ENCODE measurements at places on chromosomes 12 and 14.

GRCh38 chr14:101788016-101788635 lies 26.6 kb downstream of the PPP2R5C start:
- DNase-seq, result no peak

- no peak for DNase-seq
Observed at GRCh38 chr12:43872396-43872795, 36.5 kb downstream of the TMEM117 start.

DNA sequence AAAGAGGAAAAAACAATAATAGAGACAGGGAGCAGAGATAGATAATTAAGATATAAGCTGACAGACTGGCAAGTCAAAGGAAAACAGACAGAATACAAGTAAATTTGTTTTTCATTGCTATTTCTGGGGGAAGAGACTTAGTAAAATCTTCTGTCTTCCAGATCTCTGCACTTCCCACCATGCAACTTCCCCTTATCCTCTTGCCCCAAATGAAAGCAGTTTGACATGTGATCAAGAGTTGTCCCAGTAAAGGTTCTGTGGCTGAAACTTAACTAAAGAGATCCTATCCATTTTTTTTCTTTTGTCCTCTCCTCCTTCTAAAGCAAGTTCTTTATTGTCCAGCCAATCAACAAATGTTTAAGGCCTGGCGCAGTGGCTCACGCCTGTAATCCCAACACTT lies 1.5 kb upstream of the MLF2 start:
- no peak for DNase-seq

GRCh38 chr14:62364800-62365280 lies 602.6 kb downstream of the SNAPC1 start:
- DNase-seq, result no peak

DNA sequence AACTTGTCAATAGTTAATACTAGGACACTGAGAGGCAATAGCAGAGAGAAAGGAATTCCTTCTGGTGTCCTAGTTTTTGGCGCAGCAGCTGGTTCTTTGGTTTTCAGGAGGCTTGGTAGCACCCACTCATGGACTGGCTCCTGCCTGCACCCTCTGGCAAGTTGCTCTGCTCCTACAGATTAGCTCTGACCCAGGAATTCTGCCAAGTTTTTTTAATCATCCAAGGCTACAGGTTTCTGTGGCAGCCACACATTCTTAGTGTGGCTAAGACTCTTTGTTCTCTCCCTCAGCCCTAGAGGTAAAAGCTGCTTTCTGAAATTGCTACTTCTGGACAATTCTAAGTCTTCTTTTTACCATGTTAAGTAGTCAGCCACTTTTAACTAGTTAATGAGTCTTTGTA lies 72.0 kb upstream of the FKBP4 start:
- no peak for DNase-seq

DNA sequence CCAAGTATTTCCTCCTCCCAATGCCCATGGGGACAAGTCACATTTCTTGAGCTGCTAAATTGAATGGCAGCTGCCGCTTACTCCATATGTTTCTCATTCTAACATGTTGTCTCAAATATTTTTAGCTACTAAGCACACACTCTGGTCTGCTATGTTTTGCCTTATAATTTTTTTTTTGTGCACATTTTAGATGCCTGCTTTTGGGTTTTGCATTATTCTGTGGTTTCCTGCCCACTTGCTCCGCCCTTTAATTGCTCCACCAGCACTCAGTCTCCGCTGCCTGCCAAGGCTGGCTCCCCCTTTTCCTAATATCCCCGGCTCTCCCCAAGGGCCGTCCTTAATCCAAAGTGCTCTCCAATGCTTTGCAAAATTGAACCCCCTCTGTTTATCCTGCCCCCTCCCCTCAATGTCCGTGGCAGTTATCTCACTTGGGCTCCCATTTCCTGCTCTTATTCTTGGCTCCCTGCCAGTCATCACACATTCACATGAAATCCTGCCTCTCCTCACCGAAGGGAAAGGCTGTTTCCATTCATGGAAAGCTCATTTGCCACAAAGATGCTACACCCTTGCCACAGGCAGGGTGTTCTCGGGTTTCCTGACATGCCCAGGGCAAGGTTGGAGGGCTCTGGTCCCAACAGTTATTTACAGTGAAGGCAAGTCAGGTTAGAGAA lies 79.4 kb downstream of the C12orf75 start:
- DNase-seq, result no peak

DNA sequence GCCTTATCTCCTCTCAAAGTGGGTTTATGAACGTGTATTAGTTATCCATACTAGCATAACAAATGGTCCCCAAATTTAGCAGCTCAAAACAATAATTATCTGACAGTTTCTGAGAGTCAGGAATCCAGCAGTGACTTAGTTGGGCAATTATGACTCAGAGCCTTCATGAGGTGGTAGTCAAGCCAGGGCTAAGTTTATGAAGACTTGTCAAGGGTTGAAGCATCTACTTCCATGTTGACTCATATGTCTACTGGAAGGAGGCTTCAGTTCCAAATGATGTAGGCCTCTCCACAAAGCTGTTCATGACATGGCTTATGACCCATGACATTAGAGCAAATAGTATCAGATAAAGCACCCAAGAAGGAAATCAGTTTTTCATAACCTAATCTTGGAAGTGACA lies 73.2 kb downstream of the IPO8 start:
- no peak for DNase-seq

- DNase-seq, result no peak
Observed at GRCh38 chr12:112713471-112713870, 78.1 kb upstream of the RPH3A start.

DNA sequence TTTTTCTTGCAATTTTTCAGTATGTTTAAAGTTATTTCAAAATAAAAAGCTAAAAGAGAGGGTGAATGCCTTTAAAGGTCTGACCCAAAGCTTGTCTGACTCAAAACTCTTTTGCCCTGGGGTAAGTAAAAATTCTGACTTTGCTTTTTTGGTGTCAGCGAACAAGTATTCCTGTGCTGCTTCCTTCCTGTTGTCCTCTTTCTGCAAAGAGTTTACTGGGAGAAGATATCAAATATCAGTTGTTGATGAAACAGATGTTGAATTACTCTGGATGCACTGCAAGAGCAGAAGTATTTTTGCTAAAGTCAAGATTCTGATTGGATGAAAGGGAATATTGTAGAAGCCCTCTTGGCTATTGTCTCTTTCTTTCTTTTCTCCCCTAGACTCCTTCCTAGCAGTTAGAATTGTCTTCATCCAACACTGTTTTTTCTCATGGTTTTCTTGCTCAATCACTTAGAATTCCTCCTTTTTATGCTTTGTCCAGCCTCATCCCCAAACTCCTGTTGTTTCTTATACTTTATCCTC lies 62.0 kb downstream of the DACT1 start:
- no peak for DNase-seq

DNA sequence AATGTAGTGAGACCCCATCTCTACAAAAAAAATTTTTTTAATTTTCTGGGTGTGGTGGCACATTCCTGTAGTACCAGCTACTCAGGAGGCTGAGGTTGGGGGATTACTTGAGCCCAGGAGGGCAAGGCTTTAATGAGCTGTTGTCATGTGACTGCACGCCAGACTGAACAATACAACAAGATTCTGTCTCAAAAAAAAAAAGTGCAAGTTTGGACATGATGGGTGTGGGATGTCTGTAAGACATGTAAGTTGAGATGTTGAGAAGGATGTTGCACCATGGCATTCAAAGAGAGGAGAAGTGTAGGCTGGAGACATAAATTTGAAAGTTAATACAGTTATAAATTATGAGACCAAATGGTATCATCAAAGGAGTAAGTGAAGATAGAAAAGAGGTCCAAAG lies 23.5 kb downstream of the YEATS4 start:
- DNase-seq, result no peak

- no peak for DNase-seq
Observed at GRCh38 chr12:112239020-112239419, 113.7 kb downstream of the TRAFD1 start.

GRCh38 chr12:62933220-62933601 lies 1.7 kb downstream of the PPM1H start:
- DNase-seq, result no peak

- DNase-seq, result no peak
Observed at GRCh38 chr12:60693019-60693626, 1097.3 kb downstream of the SLC16A7 start.

GRCh38 chr12:4156317-4156716 lies 117.2 kb upstream of the CCND2 start:
- DNase-seq, result no peak

GRCh38 chr12:52006726-52007157 lies at the start of gene TAMALIN:
TAMALIN (plus strand) TSS chr12:52006946; CDS start chr12:52007020, 74 bp downstream.
- peak; percentile 65 for DNase-seq

DNA sequence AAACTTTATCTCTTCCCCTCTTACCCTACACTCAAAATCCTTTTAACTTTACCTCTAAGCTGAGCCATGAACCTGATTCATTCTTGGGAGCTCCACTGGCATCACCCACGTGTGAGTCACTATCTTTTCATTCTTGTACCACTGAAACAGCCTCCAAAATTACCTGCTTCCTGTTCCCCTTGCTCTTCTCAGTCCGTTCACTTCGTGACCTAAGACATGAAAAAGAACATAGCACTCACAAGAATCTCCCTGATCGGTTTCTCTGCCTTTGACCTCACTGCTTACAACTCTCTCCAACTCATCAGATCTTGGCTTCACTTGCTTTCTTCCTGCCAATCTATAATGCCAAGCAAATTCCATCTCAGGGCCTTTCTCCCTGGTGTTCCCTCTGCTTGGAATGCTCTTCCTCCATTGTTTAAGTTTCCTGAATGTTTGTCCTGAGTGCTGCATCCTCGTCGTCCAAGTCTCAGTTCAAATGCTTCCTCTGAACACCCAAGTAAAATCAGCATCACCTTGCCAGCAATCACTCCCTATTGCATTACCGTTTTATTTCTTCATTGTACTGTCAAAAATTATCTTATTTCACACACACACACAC lies 9.2 kb downstream of the GLIPR1 start:
- no peak for DNase-seq

DNA sequence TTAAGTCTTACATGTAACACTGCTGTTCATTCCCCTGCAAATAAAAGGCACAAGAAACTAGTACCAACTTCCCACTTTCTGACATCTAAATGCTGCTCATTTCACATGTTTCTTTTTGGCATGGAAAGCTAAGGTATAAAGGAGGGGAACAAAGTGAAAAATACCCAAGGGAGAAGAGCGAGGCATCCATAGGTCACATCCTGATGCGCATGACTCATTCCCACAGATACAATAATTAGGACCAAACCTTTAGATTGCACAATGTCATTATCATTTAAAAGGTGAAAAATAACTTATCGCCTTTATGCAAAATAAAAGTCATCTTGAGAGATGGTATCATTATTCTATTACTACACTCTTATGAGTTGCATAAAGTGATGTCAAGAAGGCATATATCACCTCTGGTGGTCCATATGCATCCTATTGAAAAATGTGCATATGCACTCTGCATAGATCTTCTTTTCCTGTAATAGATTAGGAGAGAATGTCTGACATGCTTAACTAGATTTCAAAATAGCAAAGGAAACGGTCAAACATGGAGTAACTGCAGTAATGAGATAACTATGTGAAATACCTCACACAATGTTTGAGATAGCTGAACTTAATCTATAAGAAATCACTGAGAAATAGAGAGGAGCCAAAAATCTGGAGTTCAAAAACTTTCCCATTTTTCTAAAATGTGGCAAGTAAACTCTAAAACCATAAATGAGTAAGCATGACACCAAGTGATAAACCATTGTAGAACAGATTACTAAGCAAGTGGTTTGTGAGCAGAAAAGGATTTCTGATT lies 382.5 kb upstream of the TMTC1 start:
- no peak for DNase-seq

DNA sequence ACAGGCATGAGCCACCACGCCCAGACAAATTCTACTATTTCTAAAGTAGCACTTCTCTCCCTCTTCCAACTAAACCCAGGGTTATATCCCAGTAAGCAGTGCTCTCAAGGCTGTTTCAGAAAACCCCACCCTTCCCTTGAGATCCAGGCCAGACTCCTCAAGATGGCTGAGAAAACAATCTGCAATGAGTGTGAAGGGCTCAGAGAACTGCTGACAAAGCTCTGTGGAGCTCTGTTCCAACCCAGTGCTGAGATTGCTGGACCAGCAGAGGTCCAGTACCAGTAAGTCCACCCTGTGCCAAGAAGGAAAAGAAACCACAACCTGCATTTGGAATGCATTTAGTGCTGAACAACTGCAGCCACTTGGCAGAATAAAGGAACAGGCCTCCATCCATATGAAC lies 3.7 kb upstream of the IFFO1 start:
- DNase-seq, result no peak

DNA sequence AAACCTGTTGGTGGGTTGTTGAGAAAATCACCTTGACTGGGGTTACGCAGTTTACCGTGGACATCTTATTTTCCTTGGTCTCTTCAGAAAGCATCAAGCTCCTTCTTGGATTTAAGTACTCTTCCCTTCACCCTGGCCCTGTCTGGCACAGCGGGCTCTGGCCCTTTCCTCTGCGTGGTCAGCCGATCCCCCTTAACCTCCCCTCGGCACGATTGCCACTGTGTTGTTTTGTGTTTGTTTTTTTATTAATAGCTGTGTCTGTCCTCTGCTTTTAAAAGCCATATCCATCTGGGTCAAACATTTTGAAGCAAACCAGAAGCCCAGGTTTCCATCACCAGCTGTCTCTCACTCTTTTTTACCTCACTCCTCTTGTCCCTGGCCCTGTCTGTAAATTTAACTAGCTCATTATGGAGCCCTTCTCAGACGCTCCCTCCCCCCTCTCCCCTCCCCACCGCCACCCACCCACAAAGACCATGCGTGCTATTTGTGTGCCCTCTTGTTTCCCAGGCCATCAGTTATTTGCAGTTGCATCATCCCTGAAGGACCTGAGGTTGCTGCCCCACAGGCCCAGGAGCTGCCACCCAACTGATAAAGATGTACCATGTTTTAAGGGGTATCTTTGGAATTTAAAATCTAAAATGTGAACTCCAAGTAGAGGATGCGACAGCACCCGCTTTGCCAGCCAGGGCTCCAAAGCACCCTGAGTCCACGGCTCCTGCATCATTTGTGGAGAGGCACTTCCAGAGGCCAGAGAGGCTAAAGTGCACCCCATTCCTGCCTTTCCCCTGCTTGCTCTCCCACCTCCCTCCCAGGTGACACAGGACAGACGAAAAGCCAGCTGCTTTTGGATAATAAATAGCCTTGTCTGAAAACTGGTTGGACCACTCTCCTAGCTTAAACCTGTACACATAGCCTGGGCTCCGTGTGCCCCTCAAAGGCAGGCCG lies 3.9 kb downstream of the BCL11B start:
- DNase-seq, result no peak

DNA sequence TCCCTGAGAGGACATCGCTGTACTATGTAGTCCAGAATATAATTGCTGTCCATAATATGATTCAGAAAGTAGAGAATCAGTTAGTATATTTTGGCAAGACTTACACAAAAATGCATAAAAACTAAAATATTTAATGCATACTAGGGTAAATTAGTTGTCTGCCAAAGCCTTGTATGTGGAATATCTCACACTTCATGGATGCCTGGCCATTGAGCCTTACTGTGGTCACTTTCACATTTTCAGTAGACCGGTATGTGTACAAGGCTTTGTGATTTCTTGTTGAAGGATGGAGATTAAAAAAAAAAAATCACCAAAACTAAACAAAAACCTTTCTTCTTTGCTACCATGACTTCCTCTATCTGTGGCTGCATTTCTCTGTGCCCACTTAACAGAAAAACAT lies 197.3 kb upstream of the DDHD1 start:
- DNase-seq, result no peak
